ENCODE measurements at places on chromosomes 3 and 15.
A peak's percentile ranks its signal among the peaks of the same experiment; 100 is the strongest.

GRCh38 chr3:25445731-25446130 is 17.7 kb downstream of the RARB start:
- DNase-seq: no peak

- DNase-seq: no peak
These were observed 24.1 kb downstream of the MAGI1 start for GRCh38 chr3:66014651-66015050.

GRCh38 chr3:52892290-52892624 is 5.1 kb downstream of the STIMATE start:
- no peak for DNase-seq

DNA sequence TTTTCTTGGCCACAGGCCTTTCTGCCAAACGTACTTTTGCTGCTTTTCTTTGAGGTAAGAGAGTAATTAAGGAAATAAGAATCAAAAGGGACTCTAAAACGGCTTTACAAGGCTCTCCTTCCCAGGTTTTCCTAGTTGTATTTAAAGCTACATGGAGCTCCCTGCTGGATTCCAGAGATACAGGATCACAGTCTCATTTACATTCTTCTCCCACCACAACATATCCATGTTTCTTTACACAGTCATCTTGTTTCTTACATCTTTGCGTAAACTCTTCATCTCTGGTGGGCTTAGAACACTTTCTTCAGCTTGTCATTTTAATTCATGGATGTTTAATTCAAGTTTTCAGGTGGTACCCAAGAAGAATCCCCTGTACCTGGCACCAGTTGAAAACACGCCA is 117.6 kb upstream of the BFSP2 start:
- no peak for DNase-seq

DNA sequence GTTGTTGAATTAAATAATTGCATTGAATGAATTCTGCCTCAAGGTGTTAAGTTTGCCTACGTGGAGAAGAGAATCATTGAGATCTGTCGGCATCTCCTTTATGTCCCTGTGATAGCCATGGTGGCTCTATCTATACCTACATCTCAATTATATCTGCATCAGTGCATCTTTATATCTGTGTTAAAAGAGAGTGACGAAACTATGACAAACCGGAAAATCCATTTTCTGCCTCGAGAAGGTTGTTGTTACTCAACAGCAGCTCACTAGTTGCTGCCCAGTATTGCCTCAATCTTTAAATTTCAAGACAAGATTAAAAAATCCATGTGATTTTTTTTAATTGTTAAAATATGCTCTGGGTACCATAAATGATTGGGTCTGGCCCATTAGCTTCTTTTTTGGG is 58.7 kb downstream of the GUCA1C start:
- DNase-seq: no peak

GRCh38 chr15:62624547-62625378 is 417.8 kb upstream of the TPM1 start:
- DNase-seq: no peak

- peak; percentile 88 for DNase-seq
These were observed 44.4 kb downstream of the AQP9 start for GRCh38 chr15:58182460-58183163.

DNA sequence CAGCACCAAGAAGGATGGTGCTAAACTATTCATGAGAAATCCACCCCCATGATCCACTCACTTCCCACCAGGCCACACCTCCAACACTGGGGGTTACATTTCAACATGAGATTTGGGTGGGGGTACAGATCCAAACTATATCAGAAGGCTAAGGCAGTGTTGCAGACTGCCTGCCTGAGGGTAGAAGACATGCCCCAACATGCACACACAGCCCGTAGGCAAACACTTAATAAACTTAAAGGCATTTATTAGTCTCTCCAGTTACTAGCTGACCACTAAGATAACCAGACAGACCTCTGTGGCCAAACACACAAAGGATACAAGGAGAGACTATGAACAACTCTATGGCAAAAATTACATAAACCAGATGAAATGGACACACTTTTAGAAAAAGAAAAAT is 10.2 kb downstream of the FAM162A start:
- DNase-seq: no peak

DNA sequence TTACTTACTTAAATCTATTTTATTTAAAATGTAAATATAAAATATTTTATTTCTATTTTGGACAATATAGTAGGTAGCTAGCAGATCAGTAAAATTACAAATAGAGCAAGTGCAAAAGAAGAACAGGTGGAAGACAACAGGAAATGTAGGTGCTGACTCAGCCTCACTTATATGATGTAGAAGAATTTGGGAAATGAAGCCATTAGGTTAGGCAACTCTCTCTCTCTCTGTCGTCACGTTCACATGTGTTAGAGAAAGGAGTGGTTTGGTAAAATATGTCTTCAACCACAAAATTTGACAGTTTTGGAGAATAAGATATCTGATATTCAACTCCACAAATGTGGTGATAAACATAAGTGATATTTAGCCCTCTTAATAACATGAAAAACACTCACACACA is 532.5 kb upstream of the KCNMB2 start:
- no peak for DNase-seq

GRCh38 chr15:77025083-77025901 is 30.4 kb downstream of the PSTPIP1 start:
- DNase-seq: no peak

DNA sequence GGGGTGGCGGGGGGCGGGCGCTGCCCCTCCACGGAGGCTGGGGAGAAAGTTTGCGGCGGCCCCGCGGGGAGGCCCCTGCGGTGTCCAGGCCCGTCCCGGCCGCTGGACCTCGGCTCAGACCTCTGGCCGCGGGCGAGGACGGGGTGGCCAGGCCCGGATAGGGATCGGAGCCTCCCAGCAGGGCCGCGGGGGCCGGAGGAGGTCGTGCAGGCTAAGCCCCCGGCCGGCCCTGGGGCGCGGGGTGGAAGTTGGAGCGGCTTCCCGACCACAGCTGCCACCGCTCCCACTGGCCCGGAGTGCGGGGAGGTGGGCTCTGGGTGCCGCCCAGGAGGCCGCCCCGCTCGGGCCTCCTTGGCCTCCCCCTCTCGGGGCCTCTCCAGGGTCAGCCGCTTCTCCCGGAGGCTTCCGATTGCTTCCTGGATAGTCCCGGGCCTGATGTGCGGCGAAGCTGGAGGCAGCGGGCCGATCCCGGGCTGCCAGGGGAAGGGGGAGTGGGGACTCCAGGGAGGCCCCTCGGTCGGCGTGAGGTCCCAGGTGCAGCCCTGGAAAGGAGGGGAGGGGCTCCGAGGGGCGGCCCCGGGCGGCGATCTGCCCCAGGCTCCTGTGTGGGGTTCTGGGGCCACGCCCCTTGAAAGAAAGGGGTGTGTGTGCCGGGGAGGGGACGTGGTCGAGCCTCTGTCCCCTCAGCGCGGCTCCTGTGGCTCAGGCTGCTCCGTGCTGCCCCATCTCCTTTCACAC is 907 bp downstream of the PLXNA1 start:
- DNase-seq: peak; percentile 31

GRCh38 chr3:118550122-118550521 is 484.5 kb downstream of the IGSF11 start:
- DNase-seq: no peak

DNA sequence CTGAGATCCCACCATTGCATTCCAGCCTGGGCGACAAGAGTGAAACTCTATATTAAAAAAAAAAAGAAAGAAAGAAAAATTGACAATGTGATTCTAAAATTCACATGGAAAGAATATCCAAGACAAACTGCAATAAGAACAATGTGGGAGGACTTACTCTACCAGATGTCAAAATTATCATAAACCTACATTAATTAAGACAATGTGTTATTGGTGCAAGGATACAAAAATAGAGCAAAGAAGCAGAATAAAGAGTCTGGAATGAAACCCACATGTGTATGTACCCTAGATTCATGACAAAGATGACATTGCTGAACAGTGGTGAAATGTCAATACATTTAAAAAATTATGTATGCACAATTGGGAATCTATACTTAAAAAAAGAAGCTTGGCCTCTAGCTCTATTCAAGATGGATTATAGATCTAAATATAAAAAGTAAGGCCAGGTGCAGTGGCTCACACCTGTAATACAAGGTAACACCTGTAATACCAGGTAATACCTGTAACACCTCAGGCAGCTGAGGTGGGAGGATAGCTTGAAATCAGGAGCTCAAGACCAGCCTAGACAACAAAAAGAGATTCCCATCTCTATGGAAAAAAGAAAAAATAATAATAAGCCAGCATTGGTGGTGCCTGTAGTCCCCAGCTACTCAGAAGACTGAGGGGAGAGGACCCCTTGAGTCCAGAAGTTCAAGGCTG is 45.7 kb downstream of the ZBTB11 start:
- DNase-seq: no peak

- DNase-seq: no peak
These were observed 33.3 kb downstream of the KPNA1 start for GRCh38 chr3:122481390-122481789.

DNA sequence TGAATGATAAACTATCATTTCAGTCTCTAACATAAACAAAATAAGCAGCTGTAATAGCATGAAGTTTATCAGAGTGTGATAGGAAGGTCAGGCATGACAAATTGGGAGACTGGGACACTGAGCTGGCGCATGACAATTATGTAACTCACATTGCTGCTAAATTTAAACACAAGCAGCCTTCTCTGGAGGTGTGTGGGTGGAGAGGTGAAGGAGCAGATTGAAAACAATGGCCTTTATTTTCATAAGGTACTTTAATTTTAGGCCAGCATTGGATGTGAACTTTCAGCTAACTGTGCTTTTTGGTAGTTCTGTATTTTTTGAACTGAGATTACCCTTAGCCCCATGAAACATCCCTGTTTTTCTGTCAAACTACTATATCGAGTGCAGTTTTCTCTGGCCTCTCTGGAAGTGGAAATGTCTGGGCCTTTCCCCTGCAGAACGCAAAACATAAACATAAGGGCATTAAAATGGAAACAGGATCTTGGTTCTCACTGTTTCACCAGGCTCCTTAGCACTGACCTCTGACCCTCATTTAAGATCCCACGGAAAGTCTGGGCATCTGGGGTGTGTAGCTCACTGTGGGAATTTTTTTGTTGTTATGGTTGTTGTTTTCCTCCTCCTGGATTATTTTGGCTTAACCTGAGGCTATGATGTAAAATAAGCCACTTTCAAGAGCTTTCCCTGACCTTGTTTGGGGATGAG is 160.1 kb upstream of the DPH6 start:
- no peak for DNase-seq

DNA sequence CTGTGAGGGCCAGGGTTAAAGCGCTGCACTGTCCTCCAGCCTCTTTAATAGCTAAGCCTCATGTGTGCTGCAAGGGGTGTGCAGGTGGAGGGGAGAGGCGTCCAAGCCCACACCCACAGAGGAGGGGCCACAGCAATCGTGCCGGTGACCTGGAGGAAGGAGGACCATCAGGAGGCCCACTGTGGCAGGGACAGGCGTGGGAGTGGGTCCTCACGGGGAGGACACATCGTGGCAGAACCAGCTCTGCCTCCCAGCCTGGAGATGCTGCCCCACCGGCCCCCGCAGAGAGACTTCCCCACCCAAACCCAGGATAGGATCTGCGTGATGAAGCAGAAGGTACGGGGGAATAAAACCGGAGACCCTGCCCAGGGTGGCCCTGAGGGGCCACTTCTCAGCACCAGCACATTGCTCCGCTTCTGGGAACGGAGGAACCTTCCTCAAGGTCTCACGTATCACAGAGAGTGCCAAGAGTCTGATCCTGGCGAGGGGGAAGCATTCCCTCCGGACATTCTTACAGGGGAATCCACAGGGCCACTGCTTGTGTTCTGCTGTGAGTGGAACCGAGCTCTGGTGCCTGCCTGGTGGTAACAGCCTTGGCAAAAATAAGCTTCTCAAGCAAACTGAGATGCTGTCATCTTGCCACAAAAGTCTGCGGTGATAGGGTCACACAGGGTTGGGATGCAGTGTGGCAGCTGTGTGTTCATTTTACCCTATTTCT is 199.8 kb downstream of the XXYLT1 start:
- DNase-seq: no peak

DNA sequence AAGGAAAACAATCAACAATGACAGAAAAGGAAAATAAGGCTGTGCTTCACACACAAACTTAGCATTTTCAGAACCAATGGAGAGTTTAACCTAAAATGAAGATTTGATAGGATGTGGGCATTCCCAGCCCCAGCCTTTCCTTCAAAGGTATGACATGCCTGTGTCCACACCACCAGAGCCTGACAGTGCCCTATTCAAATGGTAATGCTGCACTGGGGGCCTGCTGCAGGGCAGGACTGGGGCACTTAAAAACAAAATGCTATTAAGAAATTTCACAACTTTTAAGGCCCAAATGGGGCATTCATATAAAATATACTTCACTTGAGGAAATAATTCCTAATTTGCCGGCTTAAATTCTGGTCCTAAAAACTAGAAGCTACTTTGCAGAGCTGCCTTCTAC is 30.9 kb upstream of the TKT start:
- DNase-seq: no peak

GRCh38 chr15:46344915-46345314 is 710.1 kb downstream of the SQOR start:
- DNase-seq: no peak

DNA sequence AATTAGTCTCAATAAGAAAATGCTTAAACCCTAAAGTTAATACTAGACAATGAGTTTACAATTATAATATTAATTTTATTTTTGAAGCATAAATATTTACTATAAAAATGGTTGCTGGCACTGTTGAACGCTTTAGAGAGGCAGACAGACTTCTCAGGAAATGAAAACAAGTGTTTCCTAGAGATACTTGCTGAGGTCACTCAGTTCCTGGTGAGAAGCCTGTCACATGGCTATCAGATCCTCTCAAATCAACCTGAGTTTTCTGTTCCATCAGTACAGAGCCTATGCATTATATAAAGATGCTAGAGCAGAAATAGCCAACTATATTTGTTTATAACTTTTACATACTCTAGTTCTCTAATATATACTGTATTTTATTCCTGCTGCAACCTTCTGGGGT is 109.2 kb downstream of the MYO5A start:
- no peak for DNase-seq

DNA sequence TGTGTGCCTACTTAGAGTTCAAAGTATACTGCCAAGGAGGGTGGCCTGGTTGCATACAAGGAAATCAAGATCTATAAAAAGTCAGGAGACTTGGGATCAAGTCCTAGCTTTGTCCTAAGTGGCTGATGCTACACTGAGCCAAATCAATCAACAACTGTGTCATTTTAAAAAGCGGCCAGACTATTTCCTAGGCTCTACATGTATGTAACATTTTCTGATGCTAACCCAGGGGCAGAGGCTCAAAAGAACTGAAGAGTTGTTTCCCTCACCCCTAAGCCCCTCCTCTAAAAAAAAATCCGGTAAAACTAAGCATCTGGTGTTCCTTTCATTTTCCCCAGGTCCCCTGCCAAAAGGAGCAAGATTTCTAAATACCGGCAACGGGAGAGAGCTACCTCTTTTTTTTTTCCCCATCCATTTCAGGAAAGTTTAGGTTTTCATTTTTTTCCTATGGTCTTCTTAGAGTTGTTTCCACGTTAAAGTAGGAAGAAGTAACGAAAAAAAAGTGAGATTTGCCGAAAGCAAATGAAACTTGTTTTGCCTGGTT is 18.8 kb upstream of the CHD2 start:
- DNase-seq: no peak

GRCh38 chr15:35753486-35753885 is 207.5 kb upstream of the DPH6 start:
- no peak for DNase-seq

GRCh38 chr15:34047893-34048775 is 9.1 kb upstream of the AVEN start:
- no peak for DNase-seq

- no peak for DNase-seq
These were observed 23.6 kb downstream of the STXBP5L start for GRCh38 chr3:120931593-120931992.
